Esophagus (tissue), 2 donors: ENCODE measurements at places on chromosomes 3 and 15. TPM values are rescaled to one million over a fixed set of nuclear protein-coding genes. Genes with fewer than 3 reads are reported as not detected.

UROC1 gene
- polyA plus RNA-seq, result not detected

MYO5C gene
- 5.4 TPM for polyA plus RNA-seq

ANAPC13 gene
- polyA plus RNA-seq, result 33.0 TPM

DYNLT2B gene
- 23.3 TPM for polyA plus RNA-seq

CCDC13 gene
- 1.0 TPM for polyA plus RNA-seq

GOLGA8T gene
- 0.05 TPM for polyA plus RNA-seq

MORC1 gene
- not detected for polyA plus RNA-seq

EIF4E3 gene
- polyA plus RNA-seq, result 6.7 TPM
